Posterior vena cava (tissue), 2 donors: ENCODE measurements at places on chromosomes 11 and 22.

GRCh38 chr22:49192180-49192856 lies 635.4 kb downstream of the BRD1 start:
- no peak for DNase-seq

- no peak for DNase-seq
Observed at GRCh38 chr11:65657426-65657825, 5.3 kb downstream of the RELA start.

DNA sequence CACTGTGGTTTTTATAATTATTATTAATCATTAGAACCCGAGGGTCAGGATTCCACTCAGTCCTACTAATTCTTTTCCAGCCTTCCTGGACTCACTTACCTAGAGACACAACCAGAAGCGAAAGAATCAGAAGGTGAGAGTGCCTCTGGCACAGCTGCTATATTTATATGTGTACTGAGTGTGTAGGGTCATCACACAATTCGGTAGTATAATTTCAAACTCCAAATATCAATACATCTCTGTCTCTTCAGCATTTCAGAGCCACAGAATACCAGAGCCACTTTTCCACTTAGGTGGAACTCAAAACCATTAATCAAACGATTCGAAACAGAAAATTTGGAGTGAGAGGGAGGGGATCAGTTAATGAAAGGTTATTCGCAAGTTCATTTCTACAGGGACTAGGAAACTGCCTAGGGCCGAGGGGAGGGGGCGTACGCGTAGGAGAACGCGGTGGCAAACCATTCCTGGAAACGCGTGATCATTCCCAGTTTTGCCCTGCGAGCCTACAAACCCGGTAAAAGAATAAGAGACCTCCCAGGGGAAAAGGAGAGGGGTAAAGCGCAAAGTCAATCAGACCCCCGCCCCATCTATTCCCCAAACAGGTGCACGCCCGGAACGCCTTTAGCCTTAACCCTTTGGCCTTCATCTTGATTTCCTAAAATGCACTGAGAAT lies 5.4 kb downstream of the BSX start:
- no peak for DNase-seq

- no peak for DNase-seq
Observed at GRCh38 chr11:87604350-87604749, 566.6 kb downstream of the TMEM135 start.

DNA sequence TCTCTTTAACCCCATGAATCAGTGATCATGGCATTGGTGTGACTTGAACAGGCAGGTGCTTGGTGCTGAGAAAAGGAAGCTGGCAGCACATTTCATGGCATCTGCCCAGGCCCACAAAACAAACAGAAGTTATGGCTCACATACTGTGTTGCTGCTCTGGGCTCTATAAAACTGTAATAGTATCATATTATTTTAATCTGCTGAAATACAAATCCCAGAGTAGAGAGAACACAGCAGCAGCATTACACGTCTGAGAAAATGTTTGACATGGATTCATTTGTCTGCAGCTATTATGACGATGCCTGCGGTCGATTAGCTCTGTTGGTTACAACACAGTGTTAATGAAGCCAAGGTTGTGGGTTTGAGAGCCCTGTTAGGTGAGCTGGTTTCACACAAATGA lies 80.8 kb downstream of the ALX4 start:
- no peak for DNase-seq

DNA sequence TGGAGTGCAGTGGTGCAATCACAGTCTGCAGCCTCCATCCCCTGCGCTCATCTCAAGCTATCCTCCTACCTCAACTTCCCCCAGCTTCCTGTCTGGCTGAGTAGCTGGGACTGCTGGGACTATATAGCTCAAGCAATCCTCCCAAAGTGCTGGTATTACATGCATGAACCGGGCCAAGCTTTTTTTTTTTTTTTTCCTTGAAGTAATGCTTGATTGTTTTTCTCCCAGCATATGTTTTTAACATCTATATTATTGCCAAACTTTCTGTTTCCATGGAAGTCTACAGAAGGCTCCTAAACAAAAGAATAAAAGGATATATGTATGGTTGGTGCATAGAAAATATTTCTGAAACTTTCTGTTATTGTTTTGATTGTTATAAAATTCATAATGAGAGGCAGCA lies 853.6 kb downstream of the KCNA4 start:
- DNase-seq, result no peak

GRCh38 chr11:16813126-16813525 lies 74.7 kb downstream of the C11orf58 start:
- no peak for DNase-seq

DNA sequence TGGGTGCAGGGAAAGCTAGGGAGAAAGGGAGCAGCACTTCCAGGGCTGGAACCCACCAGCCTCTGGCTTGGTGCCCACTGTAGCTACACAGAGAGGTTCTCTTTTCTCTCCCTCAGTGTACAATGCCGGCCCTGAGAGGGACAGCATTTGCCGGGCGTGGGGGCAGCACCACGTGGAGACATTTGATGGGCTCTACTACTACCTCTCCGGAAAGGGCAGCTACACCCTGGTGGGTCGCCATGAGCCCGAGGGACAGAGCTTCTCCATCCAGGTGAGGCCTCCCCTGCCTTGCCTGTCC lies 6.1 kb downstream of the OTOG start:
- DNase-seq, result no peak

GRCh38 chr11:17171916-17172315 lies 35.9 kb downstream of the PIK3C2A start:
- DNase-seq, result no peak

- no peak for DNase-seq
Observed at GRCh38 chr11:85947431-85948272, 92.5 kb downstream of the CCDC83 start.

DNA sequence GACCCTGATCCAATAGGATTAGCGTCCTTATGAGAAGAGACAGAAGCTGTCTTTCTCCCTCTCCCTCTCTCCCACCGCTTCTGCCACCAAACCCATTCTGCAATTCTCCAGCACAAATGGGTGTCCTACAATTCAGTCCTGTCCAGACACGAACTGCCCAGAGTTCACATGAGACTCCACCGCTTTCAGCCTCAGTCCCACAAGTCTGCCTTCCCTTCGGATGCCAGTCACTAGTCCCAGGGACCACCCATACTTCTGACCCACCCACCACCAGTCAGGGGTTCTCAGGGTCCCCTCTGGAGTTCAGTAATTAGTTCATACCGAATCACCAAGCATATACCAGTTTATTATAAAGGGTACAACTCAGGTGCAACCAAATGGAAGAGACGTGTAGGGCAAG lies 73.6 kb downstream of the TRIM29 start:
- peak; percentile 29 for DNase-seq

DNA sequence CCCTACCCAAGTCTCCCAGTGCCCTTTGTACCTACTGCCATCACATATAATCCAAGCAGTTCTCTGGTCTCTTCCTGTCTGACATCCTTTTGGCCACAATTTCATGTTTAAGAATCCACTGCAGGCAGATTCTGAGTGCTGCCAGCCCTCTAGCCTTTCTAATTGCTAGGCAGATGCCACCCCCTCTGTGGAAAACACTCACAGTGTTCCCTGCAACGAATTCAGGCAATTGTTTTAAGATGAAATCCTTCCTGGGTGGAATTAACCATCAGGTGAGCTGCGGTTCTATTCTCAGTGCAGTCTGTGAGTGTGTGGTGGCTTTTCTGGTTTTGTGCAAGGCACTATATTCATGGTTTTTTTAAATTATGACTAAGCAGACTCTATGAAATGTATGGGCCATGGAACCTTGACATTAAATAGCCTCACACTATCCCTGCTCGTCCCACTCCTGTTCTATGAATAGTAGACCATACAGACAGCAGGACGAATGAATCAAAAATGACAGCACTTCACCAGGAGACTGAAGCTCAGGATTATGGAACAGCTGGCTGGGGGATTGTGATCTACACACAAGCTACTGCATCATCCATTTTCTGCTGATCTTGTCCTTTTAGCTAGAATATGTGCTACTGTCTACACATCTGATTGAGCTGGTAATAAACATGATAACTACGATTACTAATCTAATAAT lies 29.8 kb upstream of the BMAL1 start:
- no peak for DNase-seq

- no peak for DNase-seq
Observed at GRCh38 chr22:24153353-24153752, 27.9 kb upstream of the SUSD2 start.

DNA sequence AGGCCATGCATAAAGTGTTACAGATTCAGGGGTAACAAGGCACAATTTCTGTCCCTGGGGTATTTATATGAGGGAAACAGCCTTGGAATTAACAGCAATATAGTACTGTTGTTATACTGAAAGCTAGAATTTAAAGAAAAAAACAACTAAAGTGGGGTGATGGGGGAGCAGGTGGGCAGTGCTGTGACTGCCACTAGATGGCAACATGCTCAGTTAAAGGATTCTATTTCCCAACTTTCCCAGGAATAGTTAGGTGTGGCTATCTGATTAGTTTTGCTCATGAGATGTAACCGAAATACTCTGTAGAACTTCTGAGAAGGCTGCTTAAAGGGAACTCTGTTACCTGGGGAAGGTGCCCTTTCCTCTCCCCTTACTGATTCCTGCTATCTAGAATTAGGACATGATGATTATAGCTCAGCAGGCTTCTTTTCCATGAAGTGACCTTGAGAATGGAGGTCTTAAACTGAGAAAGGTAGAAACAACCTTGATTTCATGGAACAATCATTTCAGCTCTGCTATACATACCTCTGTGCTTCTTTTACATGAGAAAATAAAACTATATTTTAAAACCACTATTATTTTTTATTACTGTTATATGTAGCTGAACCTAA lies 102.6 kb downstream of the RELT start:
- no peak for DNase-seq

- no peak for DNase-seq
Observed at GRCh38 chr22:49514211-49514610, 313.5 kb downstream of the BRD1 start.

GRCh38 chr11:120106354-120107150 lies 31.4 kb downstream of the TRIM29 start:
- DNase-seq, result no peak

DNA sequence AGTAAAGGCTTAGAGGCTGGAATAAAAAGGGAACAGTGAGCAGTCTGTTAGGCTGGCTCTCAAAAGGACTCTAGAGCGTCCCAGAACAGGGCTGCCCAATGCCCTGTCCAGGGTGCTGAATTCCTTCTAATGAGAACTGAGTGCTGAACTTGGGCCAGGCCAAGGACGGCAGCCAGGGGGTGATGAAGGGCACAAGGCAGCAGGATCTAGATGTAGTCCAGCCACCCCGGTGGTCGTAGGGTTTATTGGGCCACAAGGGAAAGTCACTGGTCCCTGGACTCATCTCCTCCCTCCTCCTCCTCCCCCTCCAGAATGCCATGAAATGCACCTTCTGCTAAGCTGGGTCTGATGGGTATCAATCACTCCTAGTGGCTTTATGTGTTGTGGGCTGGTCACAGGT lies 19.2 kb downstream of the NPTXR start:
- DNase-seq, result peak; percentile 82

DNA sequence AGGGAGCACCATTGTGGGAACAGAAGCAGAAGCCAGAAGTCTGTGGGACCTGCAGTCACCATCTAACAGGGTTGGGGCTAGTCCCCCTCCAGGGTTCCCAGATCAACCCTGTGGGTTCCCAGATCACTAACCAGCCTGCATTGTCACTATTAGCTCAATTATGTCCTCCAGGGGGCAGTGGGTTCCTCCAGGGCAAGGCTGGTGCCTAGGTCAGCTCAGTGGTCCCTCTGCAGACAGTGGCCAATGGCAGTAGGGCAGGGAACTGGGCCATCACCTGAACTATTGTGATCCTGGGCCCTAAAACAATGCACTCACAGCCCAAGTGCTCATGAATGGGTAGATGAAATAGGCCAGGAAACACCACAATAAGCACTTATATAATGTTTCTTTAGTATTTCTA lies 18.8 kb upstream of the PRSS23 start:
- no peak for DNase-seq

- DNase-seq, result no peak
Observed at GRCh38 chr11:111409915-111410314, 30.8 kb upstream of the POU2AF1 start.

GRCh38 chr11:72327606-72328005 lies 83.6 kb upstream of the PHOX2A start:
- no peak for DNase-seq

DNA sequence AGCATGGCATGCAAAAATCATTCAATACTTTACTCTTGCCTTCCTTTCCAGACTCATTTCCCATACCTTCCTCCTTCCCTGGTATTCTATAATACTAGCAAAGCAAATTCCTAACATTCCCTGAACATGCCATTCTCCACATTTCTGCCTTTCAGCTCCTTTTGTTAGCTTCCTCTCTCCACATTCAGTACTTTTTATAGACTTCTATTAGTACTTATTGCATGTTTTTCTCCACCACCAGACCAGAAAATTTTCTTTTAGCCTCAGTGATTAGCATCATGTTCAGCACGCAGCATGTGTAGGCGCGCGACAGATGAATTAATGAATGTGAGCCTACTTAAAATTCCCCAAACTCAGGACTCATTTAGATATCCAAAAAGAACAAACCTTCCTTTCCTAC lies 935.3 kb downstream of the DLG2 start:
- DNase-seq, result no peak

GRCh38 chr11:63804259-63804658 lies 9.0 kb upstream of the SPINDOC start:
- no peak for DNase-seq

GRCh38 chr22:48993655-48994054 lies 834.0 kb downstream of the BRD1 start:
- DNase-seq, result no peak

- DNase-seq, result no peak
Observed at GRCh38 chr22:24482998-24483397, 12.1 kb upstream of the UPB1 start.

DNA sequence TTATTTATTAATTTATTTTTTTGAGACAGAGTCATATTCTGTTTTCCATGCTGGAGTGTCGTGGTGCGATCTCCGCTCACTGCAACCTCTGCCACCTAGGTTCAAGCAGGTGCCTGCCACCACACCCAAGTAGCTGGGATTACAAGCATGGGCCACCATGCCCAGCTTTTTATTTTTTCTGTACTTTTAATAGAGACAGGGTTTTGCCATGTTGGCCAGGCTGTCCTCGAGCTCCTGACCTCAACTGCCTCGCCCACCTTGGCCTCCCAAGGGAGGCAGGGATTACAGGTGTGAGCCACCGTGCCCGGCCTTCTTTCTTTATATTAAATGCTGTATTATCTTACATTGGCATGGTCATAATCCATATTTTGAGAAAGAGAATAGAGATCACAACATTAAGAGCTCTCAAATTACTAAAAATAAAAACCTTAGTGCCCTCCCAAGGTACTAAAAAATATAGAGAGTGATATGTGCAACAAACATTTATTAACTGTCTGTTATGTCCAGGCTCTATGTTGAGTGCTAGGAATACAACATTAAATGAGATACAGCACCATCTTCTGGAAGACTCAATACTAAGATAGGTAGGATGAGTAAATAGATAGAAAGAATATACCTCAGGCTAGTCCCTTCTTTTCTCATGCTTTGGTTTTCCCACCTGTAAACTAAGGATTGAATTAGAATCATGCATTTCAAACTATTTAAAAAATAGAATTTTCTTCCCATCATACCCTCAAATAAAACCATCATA lies 84.1 kb downstream of the BBOX1 start:
- no peak for DNase-seq
